Bronchus fibroblast of lung (primary cell): ENCODE measurements at places on chromosomes 3 and 15. TPM values are rescaled to one million over a fixed set of nuclear protein-coding genes. Genes with fewer than 3 reads are reported as not detected.

Gene RPN1
- total RNA-seq: 321 and 336 TPM in 2 replicates

Gene SCAMP5
- total RNA-seq: under 0.01 and 0.45 TPM in 2 replicates

Gene IL1RAP
- total RNA-seq: 6.4 and 6.6 TPM in 2 replicates

Gene CEP152
- total RNA-seq: 4.8 and 5.4 TPM in 2 replicates

Gene TMIE
- total RNA-seq: not detected in 2 replicates

Gene TMC3
- total RNA-seq: not detected in 2 replicates

Gene GMNC
- not detected in 2 replicates for total RNA-seq

Gene FGD5
- under 0.01 and 0.30 TPM in 2 replicates for total RNA-seq

Gene TMEM212
- total RNA-seq: not detected in 2 replicates

Gene SLC22A13
- total RNA-seq: not detected in 2 replicates

Gene AADACL2
- not detected in 2 replicates for total RNA-seq

Gene CELF6
- not detected in 2 replicates for total RNA-seq

Gene SMCO1
- total RNA-seq: 0.15 and 0.34 TPM in 2 replicates

Gene CFAP92
- not detected in 2 replicates for total RNA-seq

Gene TAGLN3
- 1.0 and 1.5 TPM in 2 replicates for total RNA-seq

Gene TMEM202
- not detected in 2 replicates for total RNA-seq

Gene USP50
- total RNA-seq: not detected in 2 replicates

Gene RNF168
- total RNA-seq: 9.8 and 10.8 TPM in 2 replicates

Gene FGF7
- total RNA-seq: 9.2 and 13.8 TPM in 2 replicates

Gene TEX9
- 1.0 and 1.8 TPM in 2 replicates for total RNA-seq

Gene C3orf18
- total RNA-seq: 7.7 and 9.8 TPM in 2 replicates

Gene PAK2
- 21.4 and 29.3 TPM in 2 replicates for total RNA-seq

Gene SLC7A14
- total RNA-seq: 0.30 and 0.34 TPM in 2 replicates

Gene CCR2
- not detected in 2 replicates for total RNA-seq

Gene POPDC2
- total RNA-seq: not detected in 2 replicates

Gene ALG1L2
- not detected in 2 replicates for total RNA-seq

Gene EFCAB12
- 0.15 and 0.17 TPM in 2 replicates for total RNA-seq

Gene VEPH1
- total RNA-seq: 25.9 and 30.1 TPM in 2 replicates

Gene KBTBD13
- not detected in 2 replicates for total RNA-seq

Gene CHRNA7
- total RNA-seq: not detected in 2 replicates

Gene COL8A1
- total RNA-seq: 84.6 and 85.7 TPM in 2 replicates

Gene SRGAP3
- total RNA-seq: 1.2 and 1.7 TPM in 2 replicates
